Tibial nerve (tissue), 4 donors: ENCODE measurements at places on chromosomes 6 and 20.

DNA sequence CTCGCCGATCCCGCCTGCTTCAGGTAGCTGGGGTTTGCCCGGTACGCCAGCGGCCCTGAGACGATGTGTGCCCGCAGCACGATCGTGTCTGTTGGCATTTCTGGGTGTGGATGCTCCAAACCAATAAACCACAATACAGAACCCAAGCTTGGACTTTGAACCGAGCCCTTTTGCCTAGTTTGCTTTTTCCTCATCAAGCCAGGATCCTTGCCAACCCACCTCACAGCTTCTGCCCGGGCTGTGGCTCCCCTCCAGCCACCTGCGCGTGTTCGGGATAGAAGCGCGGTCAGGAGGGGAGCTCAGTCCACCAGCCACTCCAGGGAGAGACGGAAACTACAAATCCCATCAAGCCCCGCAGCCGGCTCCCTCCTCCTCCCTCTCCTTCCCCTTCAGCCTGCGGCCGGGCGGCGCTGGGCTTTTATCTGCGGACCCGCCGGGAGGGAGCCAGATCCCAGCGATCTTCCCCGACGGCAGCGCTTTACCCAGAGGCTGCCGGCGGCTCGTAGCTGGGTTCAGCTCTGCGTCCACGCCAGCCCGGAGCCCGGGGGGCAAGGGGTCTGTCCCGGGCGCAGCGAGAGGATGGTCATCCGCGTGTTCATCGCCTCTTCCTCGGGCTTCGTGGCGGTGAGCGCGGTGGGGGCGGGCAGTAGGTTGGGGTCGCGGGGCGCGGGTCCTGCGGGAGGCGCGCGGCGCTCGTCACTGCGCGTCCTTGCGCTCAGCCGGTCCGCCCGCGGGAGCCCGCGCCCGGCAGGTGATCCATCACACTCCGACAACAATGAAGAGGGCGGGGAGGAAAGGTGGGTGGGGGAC lies at the start of gene SH3BGRL2:
TSS of gene SH3BGRL2 (plus strand) at position 447 of the 810 bp plus-strand sequence. CDS start at position 580, 133 bp downstream.
- peak; percentile 30 for DNase-seq

- no peak for DNase-seq
Measured at GRCh38 chr20:23401051-23401450, 20.2 kb downstream of the NAPB start.

GRCh38 chr6:74596588-74596987 lies 609.3 kb downstream of the COL12A1 start:
- no peak for DNase-seq

DNA sequence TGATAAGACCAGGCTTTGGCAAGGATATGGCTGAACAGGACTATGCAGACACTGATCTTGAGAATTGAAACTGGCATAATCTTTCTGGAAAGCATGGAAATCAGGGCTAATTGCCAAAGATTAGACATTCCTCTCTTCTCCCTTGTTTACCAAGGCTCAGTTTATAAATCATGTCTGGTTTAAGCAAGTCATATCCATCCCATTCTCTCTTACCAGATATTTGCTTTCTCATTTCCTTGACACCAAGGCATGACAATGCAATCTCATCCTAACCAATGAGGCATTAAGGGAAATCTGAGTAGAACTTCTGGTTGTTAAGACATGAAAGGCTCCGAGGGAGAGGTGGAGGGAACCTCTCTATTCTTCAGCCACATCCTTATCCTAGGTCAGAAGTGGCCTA lies 110.3 kb upstream of the CEP85L start:
- DNase-seq, result no peak

DNA sequence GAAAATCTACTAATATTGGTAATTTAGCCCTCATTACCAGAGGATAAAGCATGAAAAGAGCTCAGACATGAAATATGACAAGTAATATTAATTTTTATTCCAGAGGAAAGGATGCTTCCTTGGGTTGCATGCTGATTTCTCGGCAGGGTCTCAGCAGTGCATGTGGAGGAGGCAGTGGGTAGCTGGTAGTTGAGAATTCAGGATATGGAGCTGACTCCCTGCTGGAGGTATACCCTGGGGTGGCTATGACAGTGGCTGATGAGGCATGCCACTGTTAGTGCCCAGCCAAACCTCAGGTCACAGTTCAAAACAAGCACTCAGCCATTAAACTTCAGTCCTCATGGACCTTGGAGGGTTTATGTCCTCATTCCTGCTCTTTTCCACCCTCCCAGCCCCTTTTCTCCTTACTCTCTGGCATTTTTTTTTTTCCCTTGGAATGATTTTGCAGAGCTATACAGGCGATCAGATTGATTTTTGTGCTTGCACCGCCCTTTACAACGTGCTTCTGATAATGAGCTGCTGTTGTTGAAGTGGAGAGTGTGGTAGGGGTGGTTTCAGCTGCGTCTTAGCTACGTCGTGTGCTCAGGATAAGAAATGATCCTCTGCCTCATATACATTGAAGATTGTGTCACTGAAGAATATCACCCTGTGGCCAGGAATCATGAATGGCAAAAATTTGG lies 761.9 kb upstream of the MMS22L start:
- no peak for DNase-seq

GRCh38 chr6:74598462-74599393 lies 607.1 kb downstream of the COL12A1 start:
- no peak for DNase-seq

DNA sequence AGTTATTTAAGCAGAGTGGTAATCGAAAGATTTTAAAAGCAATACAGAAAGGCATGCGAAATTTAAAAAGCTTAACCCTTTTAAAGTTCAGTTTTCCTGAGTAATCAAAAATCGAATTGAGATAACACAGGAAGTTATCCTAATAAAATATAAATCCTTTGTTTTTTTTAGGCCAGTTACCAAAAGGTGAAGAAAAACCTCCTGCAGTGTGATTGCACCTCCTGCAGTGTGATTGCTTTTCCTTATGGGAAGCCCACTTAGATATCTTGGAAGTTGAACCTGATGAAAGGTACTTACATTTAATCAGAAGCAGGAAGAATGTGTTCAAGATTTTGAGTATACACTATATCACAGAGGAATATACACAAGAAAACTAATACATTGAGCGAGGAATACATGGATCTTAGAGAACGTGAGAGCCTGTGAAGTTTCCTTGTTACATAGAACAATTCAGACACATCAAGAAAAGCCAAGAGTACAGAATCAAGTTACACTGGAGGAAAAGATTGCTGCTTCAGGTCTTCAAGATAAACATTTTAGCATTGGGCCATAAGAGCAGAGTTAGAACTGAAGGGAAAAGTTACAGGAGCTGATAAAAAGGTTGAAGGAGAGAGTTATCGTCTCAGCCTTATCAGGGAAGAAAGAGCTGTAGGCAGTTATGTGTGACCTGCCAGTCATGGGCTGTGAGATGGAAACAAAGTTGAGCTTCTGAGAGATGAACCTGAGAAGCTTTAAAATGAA lies 7.7 kb upstream of the TMEM181 start:
- no peak for DNase-seq

DNA sequence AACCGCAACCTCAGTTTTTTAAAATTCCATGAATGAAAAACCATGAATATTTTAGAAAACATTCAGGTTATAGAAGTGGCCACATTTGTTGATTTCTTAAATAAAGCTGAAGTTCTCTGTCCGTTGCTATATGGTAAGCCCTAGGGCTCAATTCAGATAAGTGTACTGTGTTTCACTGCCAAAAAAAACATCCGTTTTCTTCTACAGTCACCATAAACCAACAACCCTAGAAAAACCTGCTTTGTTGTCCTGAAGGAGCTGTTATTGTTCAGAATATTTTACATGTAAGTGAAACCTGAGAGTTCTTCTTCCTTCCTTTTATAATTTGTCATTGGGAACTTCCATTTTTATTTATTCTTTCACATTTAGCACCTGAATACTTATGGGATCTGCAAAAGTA lies 274.1 kb downstream of the TFAP2A start:
- no peak for DNase-seq

GRCh38 chr6:105035299-105035698 lies 78.4 kb downstream of the LIN28B start:
- no peak for DNase-seq

DNA sequence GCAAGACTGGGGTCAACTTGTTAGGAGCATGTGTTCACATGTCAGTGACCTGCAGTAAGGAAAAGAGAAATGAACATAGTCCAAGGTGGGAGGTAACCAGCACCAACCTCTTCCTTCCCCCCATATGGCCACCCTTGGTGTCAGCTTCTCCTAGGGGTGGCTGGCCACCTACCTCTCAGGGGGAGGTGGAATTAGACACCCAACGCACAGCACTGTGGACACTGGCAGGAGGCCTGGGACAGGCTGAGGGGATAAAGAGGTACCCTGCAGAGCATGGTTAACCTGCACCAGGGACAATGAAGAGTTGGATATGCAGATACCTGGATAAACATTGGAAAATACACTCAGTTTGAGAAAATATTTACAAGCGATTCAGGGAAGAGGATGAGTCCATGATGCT lies 84.5 kb downstream of the IYD start:
- DNase-seq, result no peak

DNA sequence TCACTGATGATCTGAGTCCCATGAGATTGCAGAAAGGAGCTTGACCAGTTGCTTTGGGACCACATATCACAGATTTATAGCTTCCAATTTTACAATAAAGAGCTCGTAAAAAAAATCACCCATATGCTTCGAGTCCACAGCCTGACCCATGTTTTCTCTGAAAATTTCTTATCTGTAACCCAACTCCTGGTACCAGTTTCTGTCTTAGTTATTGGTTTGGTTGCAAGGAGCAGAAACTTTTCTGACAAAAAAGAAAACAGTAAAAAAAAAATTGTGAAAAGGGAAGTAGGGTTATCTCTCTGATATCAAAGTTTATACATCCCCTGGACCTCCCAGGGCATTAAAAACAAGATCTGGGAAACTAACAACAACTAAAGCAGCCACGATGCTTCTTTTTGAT lies 30.8 kb upstream of the BPIFA2 start:
- no peak for DNase-seq

DNA sequence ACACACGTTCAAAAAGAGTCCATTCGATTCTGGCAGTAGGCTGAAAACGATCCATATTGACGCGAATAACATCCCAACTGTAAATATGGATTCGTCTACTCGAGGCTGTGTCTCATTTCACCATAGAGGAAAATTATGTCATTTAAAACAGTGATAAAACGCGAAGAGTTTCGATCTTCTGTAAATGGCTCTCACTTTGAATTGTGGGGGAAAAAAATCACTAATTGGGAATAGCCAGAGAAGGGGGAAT lies 845 bp upstream of the MARCKS start:
- DNase-seq, result no peak

DNA sequence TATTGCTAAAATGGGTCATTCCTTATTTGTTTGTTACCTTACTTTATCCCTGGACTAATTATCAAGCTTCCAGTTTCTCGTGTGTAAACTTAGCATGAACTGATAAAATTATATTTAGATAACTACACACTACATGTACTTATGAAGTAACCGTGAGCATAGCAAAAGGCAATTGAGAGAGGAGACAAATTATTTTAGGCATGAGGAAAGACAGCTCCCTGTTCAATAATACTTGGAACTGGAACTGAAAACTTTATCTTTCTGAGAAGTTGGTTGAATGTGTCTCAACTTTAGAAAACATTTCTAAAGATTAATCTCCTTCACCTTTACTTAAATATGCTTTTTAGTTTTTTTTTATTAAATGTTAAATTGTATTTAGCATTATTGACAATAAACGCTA lies 11.4 kb downstream of the CRISP3 start:
- DNase-seq, result no peak

DNA sequence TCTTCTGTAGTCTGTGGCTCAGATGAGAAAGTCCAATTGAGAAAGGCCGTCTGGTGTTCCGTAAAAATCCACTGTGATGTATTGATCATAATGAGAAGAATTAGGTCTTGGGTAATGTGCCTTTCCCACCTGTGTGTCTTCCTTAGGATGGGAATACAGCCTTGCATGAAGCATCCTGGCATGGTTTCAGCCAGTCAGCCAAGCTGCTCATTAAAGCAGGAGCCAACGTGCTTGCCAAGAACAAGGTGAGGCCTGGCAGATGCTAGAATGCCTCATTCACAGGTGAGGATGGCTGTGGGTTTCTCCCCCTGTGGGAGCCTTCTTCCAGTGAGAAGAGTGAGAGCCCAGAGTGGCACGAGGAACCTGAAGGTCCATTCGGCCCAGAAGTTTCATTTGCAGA lies 32.7 kb downstream of the LYRM2 start:
- no peak for DNase-seq

GRCh38 chr6:55049866-55050265 lies 124.4 kb upstream of the HCRTR2 start:
- no peak for DNase-seq

DNA sequence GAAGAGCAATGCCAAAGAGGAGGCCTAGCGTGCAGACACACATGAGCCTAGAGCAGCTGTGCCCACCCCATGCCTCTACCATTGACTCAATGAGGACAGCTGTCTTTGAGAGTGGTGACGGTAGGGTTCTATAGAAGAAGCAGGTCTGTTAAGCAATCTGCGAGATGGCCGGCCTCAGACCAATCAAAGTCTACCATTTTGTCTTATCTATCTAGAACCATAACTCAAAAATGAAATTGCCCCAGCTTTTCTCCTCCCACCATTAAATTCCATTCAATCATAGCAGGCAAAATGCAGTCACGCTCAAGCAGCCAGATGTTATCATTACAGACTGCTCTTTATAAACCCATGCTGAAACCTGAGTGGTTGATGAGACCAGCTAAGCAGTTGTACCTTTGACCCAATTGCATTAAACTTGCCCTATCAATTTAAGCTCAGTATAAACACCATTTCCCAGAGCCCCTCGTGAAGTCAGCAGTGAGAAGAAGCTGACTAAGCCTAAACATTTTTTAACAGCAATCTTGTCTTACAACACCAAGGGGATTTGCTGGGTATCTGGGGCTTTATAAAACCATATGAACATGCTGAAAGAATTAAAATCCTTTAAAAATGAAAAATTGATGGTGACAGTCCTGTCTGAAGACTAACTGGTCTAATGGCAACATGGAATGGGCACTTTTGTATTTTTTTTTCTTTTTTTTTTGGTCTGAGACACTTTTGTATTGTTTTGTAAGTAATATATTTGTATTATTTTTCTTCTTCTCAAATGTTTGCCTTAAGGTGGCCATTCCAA lies 57.5 kb downstream of the FOXC1 start:
- DNase-seq, result no peak

GRCh38 chr6:26576407-26576843 lies 20.3 kb upstream of the ABT1 start:
- DNase-seq, result no peak

DNA sequence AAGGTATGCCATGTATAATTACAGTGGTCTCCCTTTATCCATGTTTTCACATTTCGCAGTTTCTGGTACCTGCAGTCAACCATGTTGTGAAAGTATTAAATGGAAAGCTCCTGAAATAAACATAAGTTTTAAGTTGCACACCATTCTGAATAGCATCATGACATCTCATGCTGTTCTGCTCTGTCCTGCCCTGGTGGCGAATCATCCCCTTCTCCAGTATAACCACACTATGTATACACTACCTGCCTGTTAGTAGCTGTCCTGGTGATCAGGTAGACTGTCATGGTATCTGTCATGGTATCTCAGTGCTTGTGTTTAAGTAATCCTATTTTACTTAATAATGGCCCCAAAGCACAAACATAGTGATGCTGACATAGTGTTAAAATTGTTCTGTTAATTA lies 97.1 kb downstream of the ZFAND3 start:
- no peak for DNase-seq

- DNase-seq, result no peak
Measured at GRCh38 chr6:155155787-155156447, 107.9 kb upstream of the CLDN20 start.

GRCh38 chr6:89117211-89118108 lies at the start of gene SRSF12:
Gene SRSF12 (minus strand): TSS chr6:89118071. CDS start chr6:89117887, 184 bp downstream.
- no peak for DNase-seq
